T-helper 2 cell treated with Interferon-gamma antibody and Interleukin-4, amounts not matched to agents 5 μg/mL and 100 μg/mL, for 36 hours (primary cell): ENCODE measurements at places on chromosomes 1 and 21.

- no peak for DNase-seq
Observed at GRCh38 chr1:38210021-38210894, 163.7 kb upstream of the POU3F1 start.

- DNase-seq, result no peak
Observed at GRCh38 chr1:21064057-21064456, 112.6 kb downstream of the EIF4G3 start.

DNA sequence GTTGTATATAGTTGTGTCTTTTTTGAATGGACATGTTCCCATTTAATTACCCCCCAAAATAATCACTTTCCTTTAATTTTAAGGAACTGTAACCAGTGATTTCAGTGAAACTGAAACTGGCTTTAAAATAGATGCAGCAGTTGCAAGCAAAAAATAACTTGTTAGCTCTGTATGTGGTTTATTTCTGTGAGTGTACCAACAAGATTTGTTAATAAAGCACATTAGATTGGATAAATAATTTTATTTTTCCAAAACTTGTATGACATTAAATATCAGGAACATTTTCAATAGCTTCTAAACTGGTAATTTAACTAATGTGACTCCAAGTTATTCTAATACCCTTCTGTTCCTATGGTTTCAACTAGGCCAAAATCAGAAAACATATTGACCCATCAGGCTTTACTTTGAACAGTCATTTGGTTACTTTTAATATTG, 184.3 kb upstream of the CACYBP start:
- DNase-seq, result no peak

DNA sequence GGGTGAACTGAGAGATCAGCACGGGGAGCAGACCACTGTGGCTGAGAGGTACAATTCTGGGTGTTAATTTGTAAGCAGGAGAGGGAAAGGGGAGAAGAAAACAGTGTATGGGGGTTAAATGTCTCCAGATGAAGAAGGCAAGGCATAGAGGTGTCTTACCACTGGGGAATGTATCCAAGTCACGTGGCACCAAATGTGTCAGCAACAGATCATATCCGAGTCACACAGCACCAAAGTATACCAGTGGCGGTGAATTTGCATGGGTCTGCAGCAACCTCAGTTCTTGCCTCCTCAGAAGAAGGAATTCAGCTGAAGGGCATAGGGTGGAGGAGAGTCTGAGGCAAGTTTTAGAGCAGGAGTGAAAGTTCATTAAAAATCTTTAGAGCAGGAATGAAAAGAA, 21.2 kb upstream of the SYCP1 start:
- DNase-seq, result no peak

GRCh38 chr21:28657566-28657965, 335.1 kb downstream of the LTN1 start:
- no peak for DNase-seq

- DNase-seq, result no peak
Observed at GRCh38 chr1:231278100-231278790, 37.2 kb downstream of the GNPAT start.

GRCh38 chr1:224929335-224930237, at the start of gene DNAH14:
TSS of gene DNAH14 (plus strand) at chr1:224929675. CDS start at chr1:224952703, 23,028 bp downstream.
- DNase-seq, result peak; percentile 17

DNA sequence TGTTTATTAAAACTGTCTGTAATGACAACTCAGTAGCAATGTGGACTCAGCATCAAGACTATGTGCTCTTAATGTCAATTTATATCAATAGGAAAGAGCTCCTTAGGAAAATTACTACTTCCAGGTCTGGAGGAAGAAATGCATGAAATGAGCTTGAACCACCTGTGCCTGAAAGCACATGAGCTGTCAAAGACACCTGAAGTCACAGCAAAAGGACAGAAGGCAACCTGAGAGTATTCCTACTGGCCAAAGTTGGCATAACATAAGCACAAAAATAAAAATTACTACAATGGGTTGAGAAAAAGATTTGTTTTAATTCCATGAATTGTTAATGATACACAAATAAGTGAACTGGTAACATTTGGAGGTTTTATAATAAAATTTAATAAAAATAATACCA, 13.4 kb upstream of the KRTAP7-1 start:
- no peak for DNase-seq

DNA sequence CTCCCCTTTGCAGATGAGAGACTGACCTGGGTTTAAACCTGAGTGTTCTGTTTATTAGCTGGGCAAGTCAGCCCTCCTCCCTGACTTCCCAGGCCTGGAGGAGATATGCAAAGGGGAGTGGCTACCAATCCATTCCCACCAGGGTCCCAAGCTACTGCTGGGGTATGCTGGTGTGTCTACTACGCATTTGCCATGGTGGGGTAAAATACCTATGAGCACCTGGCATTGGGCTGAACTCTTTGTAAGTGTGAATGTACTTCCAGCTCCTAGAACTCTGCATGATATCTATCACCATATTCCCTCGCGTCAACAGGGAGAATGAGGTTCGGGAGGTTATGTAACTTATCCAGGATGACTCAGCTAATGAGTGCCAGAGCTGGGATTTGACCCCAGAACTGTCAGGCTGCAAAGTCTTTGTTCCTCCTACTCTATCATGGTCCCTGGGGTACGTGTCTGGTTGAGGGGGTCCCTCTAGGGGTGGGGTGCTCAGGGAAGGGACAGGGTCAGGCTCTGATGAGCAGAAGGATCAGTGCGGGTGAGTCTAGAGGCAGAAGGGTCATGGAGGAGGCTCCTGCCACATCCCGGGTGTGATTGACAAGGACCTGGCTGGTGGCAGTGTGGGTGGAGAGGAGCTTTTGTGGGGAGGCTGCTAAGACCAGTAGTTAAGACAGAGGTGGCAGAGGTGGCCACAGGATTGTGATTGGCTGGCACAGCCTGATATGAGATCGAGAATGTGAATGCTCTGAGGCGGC, 16.7 kb downstream of the AMPD2 start:
- no peak for DNase-seq
